ENCODE measurements at places on chromosomes 6 and 20. TPM values are rescaled to one million over a fixed set of nuclear protein-coding genes. Genes with fewer than 3 reads are reported as not detected.

DNA sequence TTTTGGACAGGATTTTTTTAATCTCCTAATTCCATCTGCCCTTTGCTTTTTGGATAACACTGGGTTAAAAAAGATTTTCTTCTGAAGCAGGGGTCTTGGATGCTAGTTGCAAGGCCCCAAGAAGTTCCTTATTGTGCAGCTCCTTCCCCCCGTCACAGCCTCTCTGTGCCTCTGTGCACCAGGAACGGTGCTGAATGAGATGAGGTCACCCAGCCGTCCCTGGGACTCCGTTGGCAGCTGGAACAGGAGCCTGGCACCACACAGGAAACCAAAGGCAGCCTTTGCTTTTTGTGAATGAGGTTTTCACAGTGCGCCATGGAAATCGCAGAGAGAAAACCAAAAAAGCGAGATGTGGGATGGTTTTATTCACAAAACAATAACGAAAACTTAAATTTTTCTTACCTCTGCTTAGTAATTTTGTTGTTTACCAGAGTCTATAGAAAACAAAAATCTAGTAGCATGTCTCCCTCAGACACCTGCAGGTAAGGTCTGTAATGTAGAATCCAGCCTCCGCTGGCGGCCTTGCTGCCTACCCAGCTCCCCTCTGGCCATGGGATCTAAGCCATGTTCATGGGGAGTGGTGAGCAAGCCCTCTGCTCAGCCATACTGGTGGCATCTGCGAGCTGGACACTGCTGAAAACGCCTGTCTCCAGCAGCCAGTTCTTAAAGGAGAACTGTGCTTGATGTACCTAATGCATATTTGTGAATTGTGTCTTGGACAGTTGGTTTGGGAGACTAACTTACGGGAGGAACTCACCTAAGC, 40.4 kb upstream of the SYNJ2 start:
- DNase-seq = no peak

DNA sequence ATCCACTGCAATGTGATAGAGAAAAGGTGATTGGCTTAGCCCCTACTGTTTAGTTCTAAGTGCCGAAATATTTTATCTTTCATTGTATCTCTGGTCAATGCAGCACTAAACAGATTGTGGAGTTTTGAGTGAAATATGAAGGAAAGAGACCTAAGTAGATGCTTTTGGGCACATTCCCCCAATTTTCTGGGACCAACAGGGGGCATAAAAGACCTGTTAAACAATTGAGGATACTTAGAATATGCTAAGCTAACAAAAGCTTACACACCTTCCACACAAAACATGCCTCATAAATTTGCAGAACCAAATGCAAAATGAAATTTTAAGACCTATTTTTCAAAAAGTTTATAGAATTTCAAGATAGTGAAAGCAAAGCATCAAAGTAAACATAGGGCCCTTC, 746.9 kb downstream of the TBC1D32 start:
- no peak for DNase-seq

DNA sequence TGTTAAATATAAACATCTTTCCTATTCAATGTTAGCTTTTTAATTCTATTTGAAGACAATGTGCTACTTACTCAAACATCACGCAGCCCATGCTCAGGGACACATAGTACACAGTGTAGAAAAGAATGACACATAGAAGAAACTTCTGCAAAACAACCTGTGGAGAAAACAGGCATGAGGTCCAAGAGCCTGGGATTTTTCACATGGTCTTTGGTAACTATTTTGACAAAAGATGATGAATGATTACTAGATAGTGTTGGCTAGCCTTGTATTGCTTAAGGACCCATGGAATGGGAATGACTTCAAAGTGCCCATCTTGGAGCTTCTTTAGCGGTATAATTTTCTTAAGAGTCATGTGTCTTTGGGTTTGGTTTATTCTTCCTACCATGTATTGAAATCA, 15.4 kb downstream of the TMEM244 start:
- DNase-seq = no peak

DNA sequence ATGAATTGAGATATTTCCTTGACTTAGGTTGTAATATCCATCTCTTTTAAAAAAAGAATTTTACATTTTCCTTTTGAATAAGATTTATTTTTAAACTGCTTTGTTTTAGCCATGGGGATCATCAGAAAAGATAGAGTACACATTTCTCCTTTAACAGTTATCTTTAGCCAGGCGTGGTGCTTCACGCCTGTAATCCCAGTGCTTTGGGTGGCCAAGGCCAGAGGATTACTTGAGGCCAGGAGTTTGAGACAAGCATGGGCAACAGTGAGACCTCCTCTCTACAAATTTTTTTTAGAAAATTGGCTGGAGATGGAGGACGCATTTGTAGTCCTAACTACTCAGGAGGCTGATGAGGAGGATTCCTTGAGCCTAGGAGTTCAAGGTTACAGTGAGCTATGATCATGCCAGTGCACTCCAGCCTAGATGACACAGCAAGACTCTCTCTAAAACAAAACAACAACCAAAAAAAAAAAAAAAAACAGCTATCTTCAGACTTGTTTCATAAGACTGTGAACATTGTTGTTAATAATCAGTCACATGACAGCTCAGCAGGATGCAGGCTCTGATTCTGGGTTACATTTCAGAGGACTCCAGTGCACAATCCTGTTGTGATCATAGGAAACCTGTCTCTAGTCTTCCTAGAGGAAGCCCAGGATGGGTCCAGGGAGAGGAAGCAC, 2.0 kb upstream of the SLC17A3 start:
- no peak for DNase-seq

DNA sequence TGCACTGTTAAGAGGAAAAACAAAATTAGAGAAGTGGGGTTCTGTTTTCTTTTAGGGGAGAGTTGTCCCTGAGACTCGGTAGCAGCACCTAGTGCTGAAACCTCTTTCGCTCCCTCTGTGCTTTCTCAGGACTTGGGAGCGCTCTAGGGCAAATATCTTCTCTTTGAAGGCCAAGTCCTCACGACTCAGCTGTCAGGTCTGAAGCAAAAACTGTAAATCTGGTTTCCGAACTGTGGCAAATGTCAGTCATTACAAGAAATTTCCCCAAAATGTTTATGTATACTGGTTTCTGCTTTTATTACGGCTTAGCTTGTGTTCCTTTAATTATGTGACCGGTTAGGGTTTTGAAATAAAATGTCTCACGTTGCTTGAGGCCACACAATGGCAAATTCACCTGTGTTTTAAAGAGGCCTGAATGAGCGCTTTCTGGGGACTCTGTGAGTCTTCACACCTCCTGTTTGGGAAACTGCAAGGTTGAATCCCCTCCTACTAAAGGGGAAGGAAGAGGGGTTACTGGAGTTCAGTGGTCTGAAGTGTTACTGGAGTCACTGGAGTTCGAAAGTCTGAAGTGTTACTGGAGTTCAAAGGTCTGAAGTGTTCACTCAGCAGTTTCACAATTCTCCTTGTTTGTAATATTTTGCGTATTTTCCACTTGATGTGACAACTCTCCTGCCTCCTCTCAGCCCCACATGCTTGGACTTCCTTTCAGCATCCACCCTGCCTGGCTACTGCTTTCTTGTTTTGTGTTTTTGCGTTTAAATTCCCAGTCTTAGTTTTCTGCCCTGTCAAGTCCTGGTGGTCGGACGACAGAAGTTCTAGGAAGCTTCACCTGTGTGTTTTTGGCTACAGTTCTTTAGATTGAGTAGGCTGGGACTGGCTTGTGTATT, 1.6 kb downstream of the SMPDL3A start:
- DNase-seq = no peak

- no peak for DNase-seq
Measured at GRCh38 chr6:23983735-23984134, 142.3 kb upstream of the NRSN1 start.

DNA sequence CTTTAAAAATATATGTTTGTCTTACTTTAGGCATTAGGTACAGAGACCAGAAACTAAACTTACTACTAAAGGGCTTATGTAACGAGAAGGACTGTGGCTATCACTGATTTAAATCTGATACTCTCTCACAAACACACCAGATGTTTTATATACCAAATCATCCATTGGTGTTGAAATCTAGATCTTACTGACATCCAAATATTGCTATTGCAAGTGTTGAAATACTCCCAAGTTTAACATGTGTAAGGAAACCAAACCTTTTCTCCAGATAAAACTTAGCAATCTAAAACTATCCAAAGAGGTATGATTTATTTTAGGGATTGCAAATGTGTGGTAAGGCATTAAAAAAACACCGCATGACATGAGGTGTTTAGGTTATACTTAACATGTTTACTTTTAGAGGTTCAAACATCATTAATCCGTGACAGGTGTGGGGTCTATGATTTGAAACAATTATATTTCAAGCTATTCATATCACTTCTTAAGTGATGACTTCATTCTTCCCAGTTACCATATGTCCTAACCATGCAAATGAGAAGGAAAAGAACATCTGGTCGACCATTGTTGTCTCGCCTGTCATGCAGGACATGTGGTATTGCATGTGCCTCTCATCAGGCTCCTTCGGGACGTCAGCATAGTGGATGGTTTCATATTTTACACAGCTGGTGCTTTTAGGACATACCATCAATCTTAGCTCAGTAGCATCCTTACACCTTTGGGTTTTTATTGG, 168.3 kb upstream of the SPACA1 start:
- DNase-seq = no peak

DNA sequence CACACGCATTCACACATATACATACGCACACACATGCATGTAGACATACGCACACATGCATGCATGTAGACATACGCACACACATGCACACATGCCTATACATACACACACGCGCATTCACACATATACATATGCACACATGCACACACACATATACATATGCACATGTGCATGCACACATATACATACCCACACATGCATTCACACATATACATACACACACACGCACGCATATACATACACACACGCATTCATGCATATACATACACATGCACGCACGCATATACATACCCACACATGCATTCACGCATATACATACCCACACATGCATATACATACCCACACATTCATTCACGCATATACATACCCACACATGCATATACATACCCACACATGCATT, 80.5 kb downstream of the WDR27 start:
- no peak for DNase-seq

DNA sequence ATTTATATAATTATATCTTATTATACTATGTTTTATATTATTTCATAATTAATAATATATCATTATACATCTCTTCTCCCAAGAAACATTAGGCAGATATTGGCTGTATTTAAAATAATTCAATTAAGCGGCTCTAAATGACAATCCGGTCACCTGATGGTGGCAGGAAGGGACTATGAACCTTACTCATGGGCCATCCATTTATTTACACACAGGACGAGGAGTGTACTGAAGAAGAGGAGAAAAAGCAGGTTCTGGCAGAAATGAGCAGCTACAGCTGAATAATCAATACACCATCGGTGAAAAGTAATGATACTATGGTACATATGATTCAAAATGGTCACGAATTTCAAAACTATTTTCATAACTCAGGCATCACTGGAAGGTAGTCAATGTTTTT, 277.7 kb downstream of the KIF16B start:
- no peak for DNase-seq

GRCh38 chr6:145277358-145278086, 457.8 kb downstream of the EPM2A start:
- no peak for DNase-seq

DNA sequence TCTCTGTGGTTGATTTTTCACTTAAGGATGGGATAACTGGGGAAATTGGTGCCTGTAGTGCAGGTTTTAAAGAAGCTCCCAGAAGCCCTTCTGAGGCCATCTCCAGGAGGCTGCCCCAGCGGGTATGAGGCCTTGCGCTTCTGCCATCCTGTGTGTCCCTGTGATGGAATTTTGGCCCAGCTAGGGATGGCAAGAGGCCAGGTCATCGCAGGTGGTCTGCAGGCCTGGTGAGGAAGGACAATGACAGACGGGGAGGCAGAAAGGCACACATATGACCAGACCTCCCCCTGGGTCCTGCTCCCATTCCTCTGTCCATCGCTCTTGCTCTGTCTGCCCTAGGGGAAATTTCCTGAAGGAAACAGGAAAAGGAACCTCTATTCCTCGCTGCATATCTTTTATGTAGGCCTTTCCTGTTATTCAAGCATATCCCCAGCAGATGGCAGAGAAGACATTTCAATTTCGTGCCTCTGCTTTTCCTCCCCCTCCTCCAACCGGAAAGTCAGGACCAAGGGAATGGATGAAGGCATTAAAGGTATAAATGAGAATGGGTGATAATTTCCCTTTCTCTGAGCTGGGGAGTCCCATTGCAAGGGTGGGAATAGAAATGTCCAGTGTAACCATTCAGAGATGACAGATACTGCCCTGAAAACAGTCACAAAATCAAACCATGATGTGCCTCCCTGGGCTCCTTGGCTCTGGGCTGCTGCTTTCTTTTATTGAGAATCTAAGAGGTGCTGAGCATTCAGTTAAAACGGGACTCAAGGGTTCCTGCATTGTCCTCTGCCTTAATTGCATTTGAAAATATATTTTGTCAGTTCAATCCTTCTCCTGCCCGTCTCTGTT, 17.6 kb upstream of the HLA-F start:
- no peak for DNase-seq

- DNase-seq = no peak
Measured at GRCh38 chr6:160863782-160864181, 127.8 kb upstream of the MAP3K4 start.

DNA sequence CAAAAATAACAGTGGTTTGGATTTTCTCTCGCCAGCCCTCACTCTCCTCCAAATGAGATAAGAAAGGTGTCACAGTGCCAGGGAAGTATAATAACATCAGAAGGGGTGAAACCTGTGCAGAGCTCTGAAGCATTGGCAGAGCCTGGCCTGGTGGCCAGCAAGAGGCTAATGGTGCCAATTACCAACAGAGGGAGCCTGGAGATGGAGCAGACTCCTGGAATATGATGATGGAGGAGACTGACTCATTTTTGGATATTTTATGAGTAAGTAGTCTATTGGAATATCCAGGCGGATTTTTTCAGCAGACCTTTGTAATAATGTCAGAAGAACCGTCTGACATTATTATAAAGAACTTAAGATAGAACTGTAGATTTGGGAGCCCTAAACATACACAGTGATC, 442.6 kb upstream of the MARCKS start:
- DNase-seq = no peak

GRCh38 chr20:16007164-16007563, 566.1 kb downstream of the KIF16B start:
- DNase-seq = no peak

The LGSN gene
- not detected for total RNA-seq

The TSBP1 gene
- total RNA-seq = not detected

The MTFR2 gene
- 23.3 TPM for total RNA-seq

The ZSCAN23 gene
- total RNA-seq = 1.1 TPM

The LSM14B gene
- total RNA-seq = 43.2 TPM

The PHACTR1 gene
- total RNA-seq = 0.44 TPM
